HS-5 (cell line): ENCODE measurements at places on chromosomes 13 and 19.

- DNase-seq, result no peak
These were observed 2.0 kb downstream of the PCCA start for GRCh38 chr13:100090861-100091260.

- no peak for DNase-seq
These were observed 4.3 kb downstream of the LSM14A start for GRCh38 chr19:34176581-34176980.

DNA sequence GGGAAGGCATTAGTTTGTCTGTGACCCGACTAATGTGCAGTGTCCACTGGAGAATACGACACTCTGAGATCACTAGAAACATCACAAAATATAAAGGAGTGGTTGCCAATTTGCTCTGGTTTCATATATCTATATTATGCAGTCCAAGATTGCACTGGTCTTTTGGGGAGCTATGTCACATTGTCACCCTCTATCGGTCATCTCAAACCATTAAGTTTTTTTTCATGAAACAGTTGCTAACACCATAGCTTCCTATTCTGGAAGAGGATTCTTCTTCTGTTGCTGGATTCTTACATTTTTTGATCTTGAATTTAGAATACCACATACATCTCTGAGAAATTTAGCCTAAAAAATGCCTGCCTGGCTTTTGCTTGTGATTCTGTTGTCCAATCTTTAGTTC is 168.6 kb downstream of the LACC1 start:
- DNase-seq, result no peak

DNA sequence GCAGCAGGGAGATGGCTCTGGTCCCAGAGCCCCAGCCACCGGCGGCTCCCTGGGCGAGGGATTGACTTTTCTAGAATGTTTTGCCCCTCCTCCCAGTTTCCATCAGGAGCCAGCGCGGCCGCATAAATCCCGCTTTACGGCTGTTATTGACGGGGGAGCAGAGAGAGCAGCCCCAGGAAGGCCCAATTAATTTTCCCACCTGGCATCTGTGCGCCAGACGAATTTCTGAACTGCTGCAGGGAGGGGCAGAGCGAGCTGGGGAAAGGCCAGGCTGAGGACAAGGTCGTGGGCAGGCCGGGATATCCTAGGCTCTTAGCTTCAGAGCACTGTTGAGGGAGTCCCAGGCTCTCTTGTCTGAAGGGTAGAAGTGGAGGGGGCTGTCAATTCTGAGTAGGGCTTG is 24.7 kb downstream of the ZNRF4 start:
- no peak for DNase-seq

GRCh38 chr13:98738213-98738612 is 14.3 kb downstream of the SLC15A1 start:
- DNase-seq, result no peak

GRCh38 chr19:22545751-22546150 is 88.4 kb upstream of the ZNF492 start:
- no peak for DNase-seq

DNA sequence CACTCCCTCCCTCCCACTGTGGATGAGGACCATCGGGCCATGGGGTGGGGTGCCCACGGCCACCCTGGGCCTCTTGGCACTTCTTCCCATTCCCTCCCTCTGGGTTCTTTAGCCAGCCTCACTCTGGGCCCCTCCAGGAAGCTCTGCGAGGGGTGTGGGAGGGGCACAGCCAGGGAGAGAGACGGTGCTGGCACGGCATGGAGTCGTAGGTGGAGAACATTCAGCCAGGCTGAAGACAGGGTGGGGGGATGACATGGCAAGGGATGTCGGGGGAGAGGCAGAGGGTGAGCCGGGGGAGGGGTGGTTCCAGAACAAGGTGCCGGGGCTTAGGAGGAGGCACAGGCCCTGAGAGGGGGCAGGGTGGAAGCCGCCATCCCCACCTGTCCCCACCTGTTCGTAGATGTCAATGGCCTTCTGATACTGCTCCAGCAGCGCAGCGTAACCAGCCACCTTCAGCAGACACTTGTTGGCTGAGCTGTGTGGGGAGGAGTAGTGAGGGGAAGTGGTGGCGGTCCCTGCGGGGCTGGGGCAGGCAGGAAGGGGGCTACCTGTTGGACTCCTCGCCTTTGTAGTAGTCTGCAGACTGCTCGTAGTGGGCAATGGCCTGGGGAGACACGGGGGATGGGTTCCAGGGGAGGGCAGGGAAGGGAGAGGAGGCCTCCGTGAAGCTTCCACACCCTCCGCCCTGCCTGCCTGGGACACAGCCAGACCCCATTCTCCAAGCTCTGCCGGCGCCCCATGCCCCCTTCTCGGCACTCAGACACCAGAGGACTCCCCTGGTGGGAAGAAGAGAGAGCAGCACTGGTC is 8.8 kb upstream of the KPTN start:
- no peak for DNase-seq

DNA sequence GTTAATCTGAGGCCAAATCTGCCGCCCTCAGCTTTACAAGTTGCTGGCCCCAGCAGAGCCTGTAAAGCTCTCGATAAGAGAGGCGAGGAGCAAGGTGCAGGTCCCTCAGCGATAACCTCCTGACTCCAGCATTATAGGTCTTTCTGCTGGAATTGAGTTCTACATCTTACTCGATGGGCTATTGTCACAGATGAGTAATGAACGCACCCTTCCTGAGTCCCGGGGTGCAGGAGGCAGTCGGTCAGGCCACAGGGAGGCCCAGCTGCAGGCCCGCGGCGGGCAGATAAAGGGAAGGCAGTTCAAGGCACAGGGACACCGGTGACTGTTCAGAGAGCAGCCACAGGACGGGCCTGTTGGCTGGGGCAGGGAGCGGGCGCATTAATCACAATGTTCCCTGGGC is 157.6 kb upstream of the OBI1 start:
- DNase-seq, result no peak

GRCh38 chr19:49570138-49570856 is 10.1 kb downstream of the NOSIP start:
- peak; percentile 58 for DNase-seq

DNA sequence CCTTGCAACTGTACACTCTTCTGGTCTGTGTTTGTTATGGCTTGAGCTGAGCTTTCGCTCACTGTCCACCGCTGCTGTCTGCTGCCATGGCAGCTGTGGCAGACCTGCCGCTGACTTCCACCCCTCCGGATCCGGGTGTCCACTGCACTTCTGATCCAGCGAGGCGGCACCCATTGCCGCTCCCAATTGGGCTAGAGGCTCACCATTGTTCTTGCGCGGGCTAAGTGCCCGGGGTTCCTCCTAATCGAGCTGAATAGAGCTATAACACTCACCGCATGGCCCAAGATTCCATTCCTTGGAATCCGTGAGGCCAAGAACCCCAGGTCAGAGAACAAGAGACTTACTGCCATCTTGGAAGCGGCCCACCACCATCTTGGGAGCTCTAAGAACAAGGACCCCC is 2.2 kb upstream of the PSMC4 start:
- no peak for DNase-seq

DNA sequence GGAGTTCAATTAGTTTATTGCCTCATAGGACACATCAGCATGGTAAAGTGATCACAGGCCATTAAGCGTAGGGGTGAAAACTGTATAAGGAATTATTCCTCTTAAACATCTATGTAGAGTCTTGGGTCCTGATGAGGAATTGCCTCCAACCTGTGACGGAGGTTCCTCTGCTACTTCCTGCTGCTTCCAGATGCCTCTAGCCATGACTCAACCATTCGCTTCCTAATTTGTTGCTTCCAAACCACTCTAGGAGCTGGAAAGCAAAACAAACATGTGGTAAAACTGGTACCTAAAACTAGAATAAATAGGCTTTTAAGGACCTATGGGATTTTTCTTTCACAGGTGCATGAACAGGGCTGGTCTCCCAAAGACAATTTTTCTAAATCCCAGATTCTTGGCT is 253.8 kb downstream of the KLF12 start:
- no peak for DNase-seq

DNA sequence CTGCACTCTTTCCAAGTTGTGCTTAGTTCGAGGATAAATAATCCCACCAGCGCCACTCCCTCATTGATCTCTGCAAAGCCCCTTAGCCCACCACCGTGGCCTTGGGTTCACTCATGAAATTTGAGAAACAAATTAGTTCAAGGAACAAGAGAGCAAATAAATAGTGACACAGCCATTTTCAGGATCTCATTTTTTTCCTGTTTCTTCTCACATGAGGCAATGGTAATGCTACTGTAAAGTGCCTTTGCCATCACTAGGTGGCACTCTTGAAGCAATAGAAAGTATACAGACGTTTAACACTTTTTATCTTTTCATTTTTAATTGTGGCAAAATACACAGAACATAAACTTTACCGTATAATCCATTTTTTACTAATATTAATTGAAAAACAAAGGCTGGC is 76.8 kb upstream of the ZNF835 start:
- no peak for DNase-seq

- no peak for DNase-seq
These were observed 16.4 kb upstream of the KCNN1 start for GRCh38 chr19:17950310-17951156.

- peak; percentile 22 for DNase-seq
These were observed 24.2 kb upstream of the TTYH1 start for GRCh38 chr19:54390942-54391577.

DNA sequence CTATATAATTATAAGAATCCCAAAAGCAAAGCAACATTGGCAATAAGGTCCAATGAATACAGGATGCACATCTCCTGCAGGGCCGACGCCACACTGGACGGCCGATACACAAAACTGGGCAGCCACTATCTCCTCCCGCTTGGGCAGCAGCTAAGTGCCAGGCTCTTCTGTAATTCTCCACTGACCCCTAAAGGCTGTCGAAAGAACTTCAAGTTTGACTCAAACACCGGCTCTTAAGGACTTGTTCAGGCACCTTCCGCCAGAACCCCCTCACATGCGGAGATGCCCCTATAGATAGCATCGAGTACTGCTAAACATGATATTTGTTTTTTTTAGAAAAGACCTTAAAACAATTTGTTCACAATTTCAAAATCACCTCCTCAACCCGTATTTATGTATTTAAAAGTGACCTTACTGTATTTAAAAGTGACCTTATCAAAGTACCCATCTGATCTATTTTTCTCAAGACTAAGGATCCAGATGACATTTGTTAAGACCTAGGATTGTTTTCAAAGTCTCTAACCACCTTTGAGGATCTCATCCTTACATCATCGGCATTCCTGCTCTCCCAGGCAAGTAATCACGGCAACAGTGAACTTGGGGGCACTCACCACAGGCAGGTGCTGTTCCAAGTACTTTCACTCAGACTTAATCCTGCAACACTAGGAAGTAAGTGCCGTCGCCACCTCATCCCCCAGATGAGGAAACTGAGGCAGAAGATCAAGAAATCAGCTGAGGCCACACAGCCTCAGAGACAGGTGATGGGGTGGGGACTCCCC is 77.8 kb downstream of the TUBGCP3 start:
- DNase-seq, result no peak

DNA sequence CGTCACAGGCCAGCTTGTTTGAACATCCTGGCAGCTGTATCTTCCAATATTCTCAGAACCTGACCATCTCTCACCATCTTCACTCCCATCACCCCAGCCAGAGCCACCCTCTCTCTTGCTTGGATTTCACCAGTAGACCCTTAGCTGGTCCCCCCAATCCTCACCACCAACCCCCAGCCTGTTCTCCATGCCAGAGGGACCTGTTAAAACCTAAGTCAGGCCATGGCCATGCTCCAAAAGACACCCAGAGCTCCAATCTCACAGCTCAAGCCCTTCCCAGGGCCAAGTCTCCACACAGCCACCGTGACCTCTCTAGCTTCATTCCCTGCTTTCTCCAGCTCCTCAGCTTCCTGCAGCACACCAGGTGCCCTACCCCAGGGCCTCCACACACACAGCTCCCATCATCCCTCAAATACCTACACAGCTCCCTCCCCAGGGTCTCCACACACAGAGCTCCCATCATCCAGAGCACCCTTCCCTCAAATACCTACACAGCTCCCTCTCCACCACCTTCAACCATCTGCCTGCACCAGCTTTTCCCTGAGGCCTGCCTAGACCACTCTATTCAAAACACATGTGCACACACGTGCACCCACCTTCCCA is 13.8 kb downstream of the EPS8L1 start:
- no peak for DNase-seq

DNA sequence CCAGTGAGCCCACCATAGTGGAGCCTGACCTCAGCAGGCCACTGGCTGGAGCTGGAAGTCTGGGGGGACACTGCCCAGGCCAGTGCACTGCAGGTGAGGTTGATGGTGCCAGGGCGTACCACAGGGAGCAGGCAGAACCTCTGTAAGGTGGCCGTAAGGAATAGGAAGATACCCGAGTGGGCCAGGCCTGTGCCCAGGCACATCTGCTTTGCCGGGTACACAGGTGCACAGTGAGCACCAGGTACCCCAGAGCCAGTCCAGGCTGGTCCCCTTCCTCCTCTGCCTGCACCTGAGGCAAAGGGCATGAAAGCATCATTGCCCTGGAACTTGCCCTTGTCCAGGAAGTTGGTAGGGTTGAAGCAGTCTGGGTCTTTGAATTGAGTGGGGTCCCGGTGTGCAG is 9.5 kb downstream of the EGLN2 start:
- no peak for DNase-seq

DNA sequence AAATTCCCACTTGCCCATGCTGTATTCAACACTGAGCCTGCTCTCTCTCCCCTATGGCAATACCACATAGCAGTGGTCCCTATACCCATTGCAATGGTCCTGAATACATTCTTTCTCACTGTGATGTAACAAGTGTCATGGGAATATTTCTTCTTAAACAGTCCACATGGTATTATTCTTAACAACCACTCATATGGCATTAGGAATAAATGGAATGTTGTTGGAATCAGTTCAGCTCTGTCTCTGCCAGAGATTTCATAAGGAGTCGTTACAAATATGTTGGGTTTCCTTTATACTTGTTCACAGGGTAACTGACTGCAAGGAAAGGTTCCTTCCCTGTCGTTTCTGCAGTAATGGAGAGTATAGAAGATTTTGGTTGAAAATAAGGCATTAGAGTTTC is 128.3 kb upstream of the SPATA13 start:
- DNase-seq, result no peak

DNA sequence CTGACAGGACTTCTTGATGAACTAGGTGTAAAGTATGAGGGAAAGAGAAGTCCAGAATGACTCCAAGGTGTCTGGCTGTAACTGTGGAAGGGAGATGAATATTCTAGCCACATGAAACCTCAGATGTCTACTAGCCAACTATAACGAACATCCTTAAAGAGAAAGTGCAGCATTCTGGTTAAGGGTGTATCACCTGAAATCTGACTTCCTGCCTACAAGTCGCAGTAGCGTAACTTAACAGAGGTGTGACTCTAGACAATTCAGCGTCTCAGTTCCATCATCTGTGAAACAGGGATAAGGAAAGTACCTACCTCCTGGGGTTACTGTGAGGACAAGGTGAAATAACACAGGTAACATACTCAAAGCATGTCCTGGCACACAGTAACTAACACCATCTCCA is 145.7 kb upstream of the FBXL3 start:
- DNase-seq, result no peak

- DNase-seq, result no peak
These were observed 43.9 kb upstream of the FRY start for GRCh38 chr13:31987535-31988170.

DNA sequence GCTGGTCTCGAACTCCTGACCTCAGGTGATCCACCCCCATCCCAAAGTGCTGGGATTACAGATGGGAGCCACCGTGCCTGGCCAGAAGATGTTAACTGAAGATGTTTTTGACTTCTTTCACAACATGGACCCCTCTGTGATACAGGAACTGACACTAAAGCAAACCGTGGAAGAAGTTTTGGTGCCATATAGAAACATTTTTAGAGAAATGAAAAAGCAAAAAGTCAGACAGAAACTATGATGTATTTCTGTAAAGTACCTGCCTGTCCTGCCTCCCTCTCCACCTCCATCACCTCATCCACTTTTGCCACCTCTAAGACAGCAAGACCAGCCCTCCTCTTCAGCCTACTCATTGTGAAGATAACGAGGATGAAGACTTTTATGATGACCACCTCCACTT is 11.3 kb downstream of the FBXO27 start:
- DNase-seq, result no peak

- no peak for DNase-seq
These were observed 3.5 kb downstream of the FZR1 start for GRCh38 chr19:3509566-3509989.
